ENCODE measurements at places on chromosomes 1 and 21.

GRCh38 chr1:10774615-10775310 lies 21.7 kb downstream of the CASZ1 start:
- DNase-seq = no peak

DNA sequence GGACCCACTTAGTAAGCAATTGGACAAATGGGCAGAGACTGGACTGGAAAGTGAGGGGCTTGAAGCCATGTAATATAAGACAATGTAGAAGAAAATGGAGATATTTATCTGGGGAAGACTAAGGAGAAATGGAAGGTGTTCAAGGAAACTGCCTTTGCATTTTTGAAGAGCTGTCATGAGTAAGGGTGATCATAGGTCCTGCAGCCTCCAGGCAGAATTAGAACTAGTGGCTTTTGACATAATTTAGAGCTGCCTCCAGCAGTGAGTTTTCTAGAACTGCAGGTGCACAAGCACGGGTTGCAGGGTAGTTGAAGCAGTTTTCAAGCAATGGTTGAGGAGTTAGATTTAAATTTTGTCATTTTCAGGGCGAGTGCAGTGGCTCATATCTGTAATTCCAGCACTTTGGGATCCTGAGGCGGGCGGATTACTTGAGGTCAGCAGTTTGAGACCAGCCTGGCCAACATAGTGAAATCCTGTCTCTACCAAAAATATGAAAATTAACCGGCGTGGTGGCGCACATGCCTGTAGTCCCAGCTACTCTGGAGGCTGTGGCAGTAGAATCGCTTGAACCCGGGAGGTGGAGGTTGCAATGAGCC lies 3.7 kb upstream of the CDC14A start:
- DNase-seq = no peak

DNA sequence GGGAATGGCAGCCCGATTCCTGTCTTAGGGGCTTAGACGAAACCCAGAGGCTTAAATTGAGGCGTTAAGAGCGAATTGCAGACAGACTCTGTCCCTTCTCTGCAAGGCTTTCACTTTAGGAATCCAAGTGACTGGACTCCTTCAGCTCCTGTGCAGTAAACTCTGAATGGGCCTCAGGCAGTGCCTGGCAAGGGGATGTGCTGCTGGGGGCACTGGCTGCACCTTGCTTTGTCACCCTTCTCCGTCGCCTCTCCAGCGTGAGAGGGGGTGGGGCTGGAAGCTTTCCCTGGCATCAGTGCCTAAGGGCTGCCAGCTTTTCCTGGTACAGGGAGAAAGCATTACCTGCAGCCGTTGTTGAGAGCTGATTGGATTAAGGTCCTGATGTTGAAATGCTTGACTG lies 39.9 kb upstream of the NFASC start:
- no peak for DNase-seq

DNA sequence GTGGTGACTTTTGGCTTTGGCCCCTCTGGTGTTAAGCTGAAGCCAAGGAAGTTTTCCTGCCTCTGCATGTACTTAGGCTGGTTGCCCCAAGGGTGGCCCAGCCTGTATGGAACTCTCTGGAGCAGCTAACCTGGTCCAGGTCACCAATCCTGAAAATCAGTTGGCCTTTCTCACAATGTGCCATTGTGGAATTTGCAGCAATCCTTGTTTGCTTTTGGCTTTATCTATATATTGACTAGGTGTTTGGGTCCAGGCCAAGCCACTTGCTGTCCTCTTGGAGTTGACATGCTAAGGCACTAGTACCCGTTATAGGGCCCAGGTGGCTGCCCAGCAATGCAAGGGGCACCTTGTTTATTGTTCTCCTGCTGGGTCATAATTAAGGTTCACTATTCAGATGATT lies 124.6 kb downstream of the CAMTA1 start:
- DNase-seq = no peak

DNA sequence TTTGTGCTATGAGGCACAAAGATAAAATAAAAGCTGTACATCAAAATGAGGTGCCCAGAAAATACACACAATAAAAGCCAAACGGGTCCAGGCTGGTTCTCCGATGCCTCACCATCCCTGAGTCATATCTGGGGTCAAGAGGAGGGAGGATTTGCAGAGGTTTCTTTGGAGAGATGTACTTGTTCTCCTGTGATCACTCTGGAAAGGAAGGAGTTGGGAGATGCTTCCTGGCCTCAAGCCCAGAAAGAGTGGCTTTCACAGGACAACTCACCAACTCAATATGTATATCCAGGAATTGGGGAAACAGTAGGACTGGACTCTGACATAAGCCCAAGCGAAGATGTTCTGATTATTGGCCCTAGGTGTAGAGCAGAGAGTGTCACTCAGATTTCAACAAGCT lies 51.9 kb downstream of the DIPK1A start:
- DNase-seq = peak; percentile 81

DNA sequence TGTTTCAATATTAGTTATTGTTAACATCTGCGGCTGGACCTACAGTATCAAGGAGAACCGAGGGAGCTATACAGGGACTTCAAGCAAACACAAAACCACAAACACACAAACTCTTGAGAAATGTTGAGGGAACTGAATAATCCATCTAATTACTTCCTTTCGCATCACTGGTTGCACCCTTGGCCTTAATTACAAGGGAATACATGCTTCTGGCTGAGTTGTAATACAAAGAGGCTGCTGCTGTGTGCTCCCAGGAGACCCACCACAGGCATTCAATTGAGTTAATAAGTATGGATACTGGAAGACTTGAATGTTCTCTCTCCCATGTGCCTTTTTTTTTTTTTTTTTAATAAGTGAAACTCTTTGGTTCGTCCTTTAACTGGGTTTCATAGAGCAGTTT lies 16.8 kb upstream of the SMYD2 start:
- DNase-seq = no peak

DNA sequence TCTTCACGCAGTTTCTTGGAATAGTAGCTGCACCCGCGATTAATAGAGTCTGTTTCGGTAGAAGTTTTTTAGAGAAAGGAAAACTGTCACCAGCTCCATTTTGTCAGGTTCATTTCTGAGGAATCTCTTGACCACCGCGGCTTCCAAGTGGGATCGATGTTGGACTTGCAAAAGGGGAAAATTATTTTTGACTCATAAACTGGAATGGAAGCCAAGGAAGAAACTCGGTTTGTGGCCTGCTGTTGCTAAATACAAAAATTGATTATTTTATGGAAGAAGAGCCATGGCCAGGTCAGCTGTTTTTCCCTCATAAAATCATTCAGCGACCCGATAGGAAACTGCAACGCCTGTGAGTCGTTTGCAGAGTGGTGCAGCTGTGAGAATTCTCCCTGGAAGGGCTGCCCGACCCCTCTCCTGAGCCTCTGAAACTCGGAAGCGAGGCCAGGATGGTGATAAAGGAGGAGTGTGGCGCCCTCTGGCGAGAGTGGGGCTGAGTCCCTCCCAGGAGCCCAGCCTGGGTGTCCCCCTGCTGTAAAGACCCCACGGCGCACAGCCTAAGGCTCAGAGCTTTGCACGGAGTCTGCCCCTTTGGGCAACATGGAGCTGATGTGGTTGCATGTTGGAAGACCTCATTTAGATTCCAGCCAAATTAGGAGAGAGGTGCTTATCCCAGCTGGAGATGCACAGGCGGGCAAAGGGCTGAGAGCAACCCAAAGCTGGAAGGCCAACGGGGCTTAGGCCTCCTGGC lies 83.6 kb upstream of the SLC25A33 start:
- DNase-seq = no peak

DNA sequence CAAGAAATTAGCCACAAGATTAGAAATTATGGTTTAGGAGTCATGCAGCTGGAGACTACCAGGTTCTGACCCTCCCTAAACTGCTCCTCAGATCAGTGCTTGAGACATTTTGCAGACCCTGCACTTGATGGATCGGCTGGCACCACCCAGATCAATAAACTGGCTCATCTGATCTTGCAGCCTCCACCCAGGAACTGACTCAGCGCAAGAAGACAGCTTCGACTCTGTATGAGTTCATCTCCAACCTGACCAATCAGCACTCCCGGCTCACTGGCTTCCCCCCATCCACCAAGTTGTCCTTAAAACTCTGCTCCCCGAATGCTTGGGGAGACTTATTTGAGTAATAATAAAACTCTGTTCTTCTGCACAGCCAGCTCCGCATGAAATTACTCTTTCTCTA lies 40.0 kb downstream of the L1TD1 start:
- DNase-seq = no peak

DNA sequence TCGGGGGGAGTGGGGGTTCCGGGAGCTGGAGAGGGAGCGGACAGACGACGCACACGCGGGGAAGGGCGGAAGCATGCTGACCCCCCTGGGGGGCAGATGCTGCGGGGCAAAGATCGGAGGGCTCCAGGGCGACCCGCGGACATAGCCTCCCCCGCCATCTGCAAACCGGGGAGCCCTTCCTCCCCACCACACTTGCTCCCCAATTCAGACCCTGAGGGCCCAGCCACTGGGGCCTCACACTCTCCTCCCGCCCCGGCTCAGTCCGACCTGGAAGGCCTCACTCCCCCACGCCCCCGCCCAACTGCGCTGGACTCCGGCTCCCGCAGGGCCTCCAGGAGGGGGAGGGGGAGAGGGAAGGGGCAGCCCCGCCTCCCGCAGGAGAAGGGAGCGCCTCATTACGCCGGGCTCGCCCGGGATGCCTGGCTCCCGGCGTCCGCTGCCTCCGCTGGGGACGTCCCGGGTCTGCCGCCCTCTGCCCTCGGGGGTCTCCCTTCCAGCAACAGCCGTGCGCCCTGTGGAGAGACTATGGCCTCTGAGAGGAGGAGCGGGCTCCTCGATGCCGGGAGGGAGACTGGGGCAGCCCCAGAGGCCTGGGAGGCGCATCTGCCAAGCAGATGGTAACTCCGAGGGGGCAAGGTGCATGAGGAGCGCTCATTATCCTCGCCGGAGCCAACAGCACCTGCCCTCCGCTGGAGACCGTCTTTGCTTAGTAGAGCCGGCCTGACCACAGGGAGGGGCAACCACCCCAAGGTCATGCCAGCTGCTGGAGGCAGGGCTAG lies 636 bp upstream of the CAMK2N1 start:
- DNase-seq = peak; percentile 17

GRCh38 chr21:44897326-44898010 lies 23.2 kb downstream of the ITGB2 start:
- no peak for DNase-seq

GRCh38 chr1:239443361-239443760 lies 57.0 kb downstream of the CHRM3 start:
- DNase-seq = no peak

GRCh38 chr1:30316056-30316455 lies 407.3 kb downstream of the MATN1 start:
- DNase-seq = no peak

GRCh38 chr1:66809736-66810326 lies 8.8 kb upstream of the INSL5 start:
- no peak for DNase-seq

All from T1000 (cell line).